Left forelimb (tissue), 1 donor: ENCODE measurements at places on chromosomes 2 and 18.

- no peak for DNase-seq
Observed at GRCh38 chr2:71455011-71455740, 1.8 kb downstream of the DYSF start.

DNA sequence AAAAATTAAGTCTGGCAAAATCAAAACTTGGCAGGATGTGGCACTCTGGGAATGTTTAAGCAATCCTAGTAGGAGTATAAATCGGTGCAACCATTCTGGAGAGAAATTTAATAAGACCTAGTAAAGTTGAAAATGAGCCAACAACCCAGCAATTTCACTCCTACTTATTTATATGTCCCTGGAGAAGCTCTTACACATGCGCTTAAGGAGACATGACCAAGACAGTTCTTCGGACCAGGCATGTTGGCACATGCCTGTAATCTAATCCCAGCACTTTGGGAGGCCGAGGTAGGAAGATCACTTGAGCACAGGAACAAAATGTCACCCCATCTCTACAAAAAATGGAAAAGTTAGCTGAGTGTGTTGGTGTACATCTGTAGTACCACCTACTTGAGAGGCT, 374.6 kb upstream of the LYPD1 start:
- no peak for DNase-seq

- DNase-seq: peak; percentile 55
Observed at GRCh38 chr2:70939001-70939838, 3.5 kb downstream of the ATP6V1B1 start.

DNA sequence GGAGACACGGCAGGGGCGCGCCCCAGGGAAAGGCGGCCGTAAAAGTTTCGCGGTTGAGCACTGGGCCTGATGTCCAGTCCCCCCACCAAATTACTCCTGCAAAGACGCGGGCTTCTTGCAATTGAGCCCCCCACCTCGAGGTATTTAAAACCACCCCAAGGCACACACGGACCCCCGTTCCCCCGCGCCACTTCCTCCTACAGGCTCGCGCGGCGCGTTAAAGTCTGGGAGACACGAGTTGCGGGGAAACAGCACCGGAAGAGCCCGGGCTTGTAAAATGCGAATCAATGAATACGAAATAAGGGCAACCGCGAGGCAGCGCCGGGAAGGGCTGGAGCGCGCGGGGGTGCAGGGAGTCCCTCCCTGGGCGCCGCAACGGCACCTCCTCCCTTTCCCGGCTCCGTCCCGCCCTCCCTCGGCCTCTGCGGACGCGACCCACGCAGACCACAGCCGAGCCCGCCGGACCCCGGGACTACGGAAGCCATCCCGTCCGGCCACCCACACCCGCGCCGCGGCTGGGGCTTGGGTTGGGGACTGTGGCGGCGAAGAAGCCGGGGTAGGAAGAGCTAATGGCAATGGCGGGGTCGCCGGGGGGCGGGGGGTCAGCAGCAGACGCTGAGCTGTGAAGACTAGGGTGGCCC, 918 bp upstream of the NETO1 start:
- no peak for DNase-seq

- no peak for DNase-seq
Observed at GRCh38 chr2:55936351-55936750, 12.8 kb upstream of the EFEMP1 start.

GRCh38 chr18:62102221-62102620, 84.6 kb downstream of the PIGN start:
- DNase-seq: no peak

DNA sequence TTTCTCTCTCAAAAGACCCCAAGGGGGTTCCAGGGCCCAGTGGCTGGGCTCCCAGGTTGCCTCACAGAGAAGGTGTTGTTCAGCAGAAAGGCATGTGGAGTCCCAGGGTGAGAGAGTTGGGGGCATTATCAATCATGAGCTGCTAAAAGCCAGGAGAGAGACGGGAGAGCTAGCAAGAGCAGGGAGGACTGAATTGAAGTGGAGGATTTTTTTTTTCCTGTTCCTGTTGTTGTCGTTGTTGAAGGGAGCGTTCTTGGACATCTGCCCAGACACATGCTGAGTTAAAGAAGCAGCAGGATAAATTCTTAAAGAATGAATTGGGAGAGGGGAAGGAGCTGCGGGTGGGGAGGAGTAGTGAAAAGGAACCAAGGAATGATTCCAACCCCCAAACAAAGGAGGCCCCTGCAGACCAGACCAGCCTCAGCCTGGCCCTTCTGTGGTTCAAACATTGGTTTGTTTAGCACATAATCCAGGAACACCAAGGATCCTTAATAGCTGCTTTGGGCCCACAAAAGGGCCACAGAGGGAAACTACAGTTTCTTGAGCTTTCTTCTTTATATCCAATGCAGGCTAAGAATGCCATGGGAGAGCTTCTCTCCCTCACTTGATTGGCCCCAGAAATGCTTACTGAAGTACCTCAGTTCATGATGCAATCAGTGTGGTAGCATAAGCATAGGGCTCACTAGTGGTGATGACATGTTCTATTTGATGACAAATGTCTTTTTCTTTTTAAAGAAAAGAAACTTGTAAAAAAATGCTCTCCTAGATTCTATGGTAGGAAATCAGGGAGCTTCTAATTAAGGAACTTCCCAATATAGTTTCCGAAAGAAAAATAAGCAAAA, 146.0 kb downstream of the SETBP1 start:
- peak; percentile 72 for DNase-seq

DNA sequence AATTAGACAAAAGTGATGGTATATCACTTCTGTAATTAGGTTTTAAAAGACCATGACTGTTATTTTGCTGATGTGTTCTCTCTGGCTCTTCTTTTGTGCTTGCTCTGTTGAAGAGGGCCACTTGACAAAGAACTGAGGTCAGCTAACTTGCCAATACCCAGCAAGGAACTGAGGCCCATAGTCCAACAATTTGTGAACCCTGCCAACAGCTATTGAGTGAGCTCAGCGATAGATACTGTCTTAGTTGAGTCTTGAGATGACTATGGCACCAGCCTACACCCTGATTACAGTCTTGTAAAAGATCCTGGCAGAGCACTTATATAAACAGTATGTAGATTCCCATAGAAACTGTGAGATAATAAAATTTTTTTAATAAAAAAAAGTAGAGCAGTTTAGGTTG, 103.0 kb downstream of the BMPR2 start:
- DNase-seq: no peak

GRCh38 chr2:84481702-84482101, 22.6 kb upstream of the SUCLG1 start:
- DNase-seq: no peak

GRCh38 chr2:175832866-175833265, 169.2 kb downstream of the LNPK start:
- DNase-seq: no peak

DNA sequence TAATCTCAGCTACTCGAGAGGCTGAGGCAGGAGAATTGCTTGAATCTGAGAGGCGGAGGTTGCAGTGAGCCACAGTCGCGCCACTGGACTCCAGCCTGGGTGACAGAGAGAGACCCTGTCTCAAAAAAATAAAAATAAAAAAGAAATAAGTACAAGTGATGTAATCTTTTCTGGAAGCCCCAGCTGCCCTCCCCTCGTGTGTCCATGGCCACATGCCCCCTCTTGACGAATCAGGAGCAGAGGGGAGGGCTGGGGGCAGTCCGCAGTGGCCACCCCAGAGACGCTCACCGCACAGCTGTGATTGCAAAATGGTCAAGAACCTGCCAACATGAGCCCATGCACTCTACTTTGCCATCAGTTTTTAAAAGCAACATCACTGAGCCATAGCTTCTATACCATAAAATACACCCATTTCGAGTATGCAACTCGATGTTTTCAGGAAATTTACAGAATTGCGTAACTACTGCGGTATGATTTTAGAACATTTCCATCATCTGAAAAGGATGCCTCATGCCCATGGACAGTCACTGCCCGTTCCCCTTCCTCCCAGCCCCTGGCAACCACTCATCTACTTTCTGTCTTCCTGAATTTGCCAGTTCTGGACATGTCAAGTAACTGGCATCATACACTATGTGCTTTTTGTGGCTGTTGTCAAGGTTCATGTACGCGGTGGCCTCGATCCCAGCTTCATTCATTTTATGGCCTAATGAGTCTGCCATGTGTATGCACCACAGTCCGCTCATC, 88.1 kb downstream of the NDUFA10 start:
- DNase-seq: peak; percentile 60

DNA sequence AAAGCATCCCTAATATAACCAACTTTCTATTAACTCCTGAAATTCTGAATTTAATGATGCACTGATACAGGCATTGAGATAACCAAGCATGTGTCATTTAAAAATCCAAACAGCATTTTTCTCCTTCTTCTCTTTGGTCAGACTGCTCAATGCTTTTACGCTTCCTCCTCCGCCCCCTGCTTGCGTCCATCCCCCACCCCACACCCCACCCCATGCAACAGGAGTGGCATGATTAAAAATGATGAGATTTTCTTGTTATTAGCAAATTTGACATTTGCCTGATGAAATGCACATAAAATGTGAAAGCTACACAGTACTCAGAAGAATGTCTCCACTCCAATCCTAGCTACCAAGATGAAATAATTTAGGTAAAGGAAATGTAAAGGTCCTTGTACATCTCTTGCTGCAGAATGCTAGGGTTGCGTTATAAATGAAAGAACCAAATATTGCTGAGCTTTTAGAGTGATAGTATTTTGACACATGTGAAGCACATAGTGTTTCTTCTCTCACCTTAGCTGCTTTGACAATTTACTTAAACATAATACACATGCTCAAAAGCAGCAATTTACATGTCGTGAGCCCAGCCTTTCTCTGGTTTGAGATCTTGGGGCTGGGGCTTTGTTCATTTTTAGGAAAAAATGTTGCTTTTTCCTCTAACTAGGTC, 263.8 kb downstream of the MEIS1 start:
- DNase-seq: no peak

- DNase-seq: no peak
Observed at GRCh38 chr18:39675368-39675767, 2109.8 kb upstream of the CELF4 start.

GRCh38 chr2:97737421-97738178, 24.2 kb downstream of the ZAP70 start:
- peak; percentile 55 for DNase-seq

GRCh38 chr2:169649278-169649677, 44.9 kb downstream of the CFAP210 start:
- DNase-seq: no peak

- DNase-seq: no peak
Observed at GRCh38 chr2:20618468-20618885, 32.4 kb downstream of the HS1BP3 start.

DNA sequence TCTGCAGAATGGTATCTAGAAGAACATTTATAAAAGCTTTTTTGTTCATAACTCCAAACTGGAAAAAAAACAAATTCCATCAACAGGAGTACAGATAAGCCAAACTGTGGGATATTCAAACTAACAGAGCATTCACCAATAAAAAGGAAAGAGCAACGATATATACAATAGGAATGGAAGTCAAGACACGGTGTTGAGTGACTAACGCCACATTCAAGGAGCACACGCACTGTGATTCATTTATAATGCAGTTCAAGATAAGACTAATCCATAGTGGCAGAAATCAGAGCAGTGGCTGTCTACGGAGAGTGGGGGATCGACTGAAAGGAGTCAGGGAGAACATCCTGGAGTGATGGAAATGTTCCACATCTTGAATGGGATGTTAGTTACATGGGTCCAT, 70.7 kb downstream of the CABYR start:
- DNase-seq: no peak
